ENCODE measurements at places on chromosomes 4 and X. TPM values are rescaled to one million over a fixed set of nuclear protein-coding genes. Genes with fewer than 3 reads are reported as not detected.

Gene SYNPO2
- total RNA-seq: 1.0 TPM

Gene CITED1
- total RNA-seq: not detected

GRCh38 chrX:150870487-150871340 is 27.8 kb downstream of the CD99L2 start:
- H3K4me3 ChIP-seq: no peak overlapping the region
- DNase-seq: no peak
- H3K36me3 ChIP-seq: peaks cover 17% of the 10 kb centered on the region
- H3K27me3 ChIP-seq: no peaks in the 10 kb centered on the region

Gene PNMA6F
- not detected for total RNA-seq

Gene TGIF2LX
- not detected for total RNA-seq
